ENCODE measurements at places on chromosomes 12 and 14.

DNA sequence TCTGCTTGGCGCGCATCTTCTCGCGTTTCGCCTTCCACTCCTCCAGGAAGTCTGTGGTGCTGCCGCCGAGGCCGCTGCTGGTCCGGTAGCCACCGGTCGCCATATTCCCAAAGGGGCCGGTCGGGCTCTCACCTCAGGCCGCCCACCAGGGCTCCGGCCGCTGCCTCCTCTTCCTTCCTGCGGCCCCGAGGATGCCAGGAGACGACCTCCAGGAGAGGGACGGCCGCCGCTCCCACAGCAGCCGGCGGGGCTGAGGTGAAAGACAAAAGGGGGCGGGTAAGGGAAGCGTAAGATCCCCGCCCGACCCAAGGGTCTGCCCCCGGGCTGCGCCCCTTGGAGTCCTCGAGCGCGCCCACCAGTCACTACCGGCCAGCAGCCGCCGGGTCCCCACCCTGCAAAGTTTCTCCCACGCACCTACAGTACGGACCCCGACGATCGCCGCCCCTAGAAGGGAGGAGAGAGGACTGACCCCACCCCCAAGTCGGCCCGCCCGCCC, 574 bp downstream of the PAWR start:
- DNase-seq, result no peak

DNA sequence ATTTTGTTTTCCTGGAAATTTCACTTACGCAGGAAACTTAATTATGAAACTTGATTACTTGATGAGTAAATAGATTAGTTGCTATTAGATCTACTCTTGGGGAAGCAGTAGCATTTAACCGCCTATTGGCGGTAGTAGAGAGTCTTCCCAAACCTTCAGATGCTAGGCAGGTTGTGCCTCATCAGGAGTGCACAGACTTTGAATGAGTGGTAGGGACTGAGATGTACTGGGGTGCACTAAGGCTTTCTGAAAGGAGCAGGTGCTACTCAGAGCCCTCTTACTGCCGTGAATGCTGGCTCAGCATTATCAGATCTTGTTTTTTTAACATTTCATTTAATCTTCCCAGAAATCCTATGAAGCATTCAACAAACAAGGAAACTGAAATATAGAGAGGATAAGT, 7.7 kb downstream of the GATC start:
- no peak for DNase-seq

DNA sequence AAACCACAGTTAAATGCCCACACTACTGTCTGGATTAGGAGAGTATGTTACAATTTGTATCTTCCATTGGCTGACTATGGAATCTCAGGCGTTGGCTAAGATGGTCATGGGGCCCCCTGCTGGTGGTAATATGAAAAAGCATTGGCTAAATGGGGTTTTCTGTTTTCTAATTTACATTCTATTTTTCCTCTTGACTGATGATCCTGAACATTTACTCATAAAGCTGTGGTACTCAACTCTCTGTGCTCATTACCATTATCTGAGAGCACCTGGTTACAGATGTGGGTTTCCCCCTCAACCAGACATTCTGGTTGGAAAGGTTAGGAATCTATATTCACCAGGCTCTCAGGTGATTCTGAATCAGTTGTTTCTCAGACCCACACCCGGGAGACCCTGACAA, 64.8 kb downstream of the WSCD2 start:
- DNase-seq, result no peak

GRCh38 chr12:108146035-108146893, 17.2 kb downstream of the WSCD2 start:
- DNase-seq, result no peak

GRCh38 chr12:109160433-109160832, 44.0 kb downstream of the ACACB start:
- no peak for DNase-seq

- DNase-seq, result no peak
Observed at GRCh38 chr12:70354787-70355186, 11.3 kb upstream of the KCNMB4 start.

DNA sequence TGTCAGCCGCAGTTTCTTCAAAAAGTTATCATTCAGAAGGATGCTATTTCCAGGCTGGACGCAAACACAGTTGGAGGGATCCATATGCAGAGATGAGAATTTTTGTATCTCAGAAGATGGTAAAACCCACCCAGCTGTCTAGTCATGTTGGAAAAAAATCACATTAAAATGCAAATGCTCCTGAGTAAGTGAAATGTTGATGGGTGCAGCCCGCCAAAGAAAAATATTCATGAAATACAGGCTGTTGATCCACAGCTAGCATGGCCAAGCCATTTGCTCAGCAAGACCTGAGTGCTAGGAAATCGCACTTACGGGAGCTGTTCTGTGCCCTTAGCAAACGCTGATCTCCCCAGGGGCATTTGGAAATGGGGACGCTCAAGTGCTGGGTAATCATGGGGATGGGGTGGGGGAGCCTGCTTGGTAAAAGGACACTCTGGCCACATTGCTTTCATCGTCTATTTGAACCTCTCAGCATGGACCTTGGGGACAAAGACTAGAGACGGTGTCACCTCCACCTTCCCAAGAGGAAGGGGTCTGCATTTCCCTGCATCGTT, 25.7 kb downstream of the TUNAR start:
- DNase-seq, result no peak

DNA sequence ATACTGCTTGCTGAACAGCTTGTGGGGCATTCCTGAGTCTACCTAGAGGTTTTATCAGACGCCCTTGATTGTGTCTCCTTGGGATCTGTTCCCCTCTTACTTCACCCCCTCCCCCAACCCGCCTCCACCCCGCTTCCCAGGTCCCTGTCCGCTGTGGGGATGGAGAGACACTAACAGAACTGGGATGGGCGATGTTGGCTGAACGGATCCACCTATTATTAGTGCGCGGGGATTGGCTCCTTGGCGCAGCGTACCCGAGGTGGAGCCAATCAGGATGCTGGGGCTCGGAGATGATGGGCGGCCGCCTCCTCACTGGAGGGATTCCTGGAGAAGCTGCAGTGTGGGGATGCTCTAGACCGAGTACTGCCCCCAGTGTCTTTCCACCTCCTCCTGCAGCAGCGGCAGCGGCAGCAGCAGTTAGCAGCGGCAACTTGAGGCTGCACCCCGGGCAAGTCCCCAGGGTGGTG, at the start of gene SYT1:
Gene SYT1, plus strand, starts transcription at position 372 of the 467 bp plus-strand sequence.
- no peak for DNase-seq

DNA sequence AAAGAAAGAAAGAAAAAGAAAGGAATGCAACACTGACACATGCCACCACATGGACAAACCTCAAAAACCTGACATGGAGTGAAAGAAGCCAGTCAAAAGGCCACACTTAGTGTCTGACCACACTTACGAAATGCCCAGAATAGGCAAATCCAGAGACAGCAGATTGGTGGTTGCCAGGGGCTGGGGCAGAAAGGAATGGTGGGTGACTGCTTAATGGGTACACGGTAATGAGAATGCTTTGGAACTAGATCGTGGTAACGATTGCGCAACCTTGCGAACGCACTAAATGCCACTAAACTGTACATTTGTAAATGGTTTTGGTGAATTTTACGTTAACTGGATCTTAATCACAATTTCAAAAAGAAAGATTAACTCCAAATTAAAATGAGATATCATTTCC, 39.5 kb downstream of the SCARB1 start:
- no peak for DNase-seq

GRCh38 chr12:123042833-123043232, 62.4 kb downstream of the ARL6IP4 start:
- no peak for DNase-seq

GRCh38 chr12:130992448-130992847, 38.7 kb downstream of the ADGRD1 start:
- no peak for DNase-seq

DNA sequence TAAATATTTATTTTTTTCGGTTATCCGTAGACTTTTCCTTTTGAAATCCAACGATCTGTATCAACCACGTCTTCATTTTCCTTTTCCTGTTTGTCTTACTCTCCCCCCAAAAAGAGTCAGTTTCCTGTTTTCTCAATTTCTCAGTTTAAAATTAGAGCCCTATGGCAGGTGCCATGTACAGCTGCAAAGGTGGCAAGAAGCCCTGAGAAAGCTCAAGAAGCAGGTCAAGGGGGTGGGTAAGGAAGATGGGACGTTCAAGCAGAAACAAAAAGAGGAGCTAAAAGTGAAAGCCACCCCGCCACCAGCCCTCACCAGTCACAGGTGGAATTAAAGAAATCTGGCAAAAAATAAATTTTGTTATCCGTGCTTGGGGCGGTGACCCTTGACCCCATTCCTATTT, 26.7 kb downstream of the SLC35E3 start:
- no peak for DNase-seq

GRCh38 chr12:45966486-45966885, 23.9 kb downstream of the SCAF11 start:
- DNase-seq, result no peak

- no peak for DNase-seq
Observed at GRCh38 chr12:68609998-68610369, 715 bp upstream of the RAP1B start.

- DNase-seq, result no peak
Observed at GRCh38 chr14:88228522-88229236, 94.4 kb downstream of the KCNK10 start.

DNA sequence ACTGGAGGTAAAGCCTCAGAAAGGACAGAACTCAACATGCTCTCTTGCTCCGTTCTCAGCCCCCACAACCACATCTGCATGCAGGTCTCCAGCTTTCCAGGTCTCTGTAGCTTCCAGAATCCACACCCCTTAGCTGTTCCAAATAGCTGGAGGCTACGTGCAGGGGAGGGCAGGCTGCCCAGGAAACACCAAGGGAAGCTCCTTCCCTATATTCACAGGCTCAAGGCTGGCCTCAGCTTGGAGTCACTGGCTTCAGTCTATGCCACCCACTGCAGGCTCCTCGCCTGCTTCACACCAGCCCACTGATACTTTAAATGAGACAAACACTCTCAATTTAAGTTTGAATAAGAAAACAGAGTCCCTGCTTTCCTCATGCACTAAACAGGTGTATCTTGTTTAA, 73.3 kb downstream of the ASCL4 start:
- DNase-seq, result no peak

- no peak for DNase-seq
Observed at GRCh38 chr12:6676962-6677361, 12.2 kb downstream of the ZNF384 start.

DNA sequence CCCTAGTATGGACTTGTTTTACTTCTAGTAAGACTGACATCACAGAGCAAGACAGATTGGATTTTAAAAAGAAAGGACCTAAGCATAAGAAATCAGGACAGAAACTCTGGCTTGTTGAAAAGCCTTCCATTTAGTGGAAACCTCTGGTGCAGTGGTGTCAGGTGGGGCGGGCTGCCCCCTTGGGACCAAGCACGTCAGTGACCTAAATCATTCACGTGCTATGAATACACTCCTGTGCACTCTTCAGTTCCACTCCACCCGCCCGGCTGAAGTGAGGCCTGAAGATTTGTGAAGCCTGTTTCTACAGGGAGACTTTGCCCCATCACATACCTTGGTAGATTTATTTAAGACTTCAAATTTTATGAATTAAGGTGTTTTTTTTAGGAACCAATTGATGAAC, 58.2 kb upstream of the STRN3 start:
- DNase-seq, result no peak

- no peak for DNase-seq
Observed at GRCh38 chr14:22448905-22449599, 140.0 kb downstream of the DAD1 start.

GRCh38 chr14:70902184-70902583, 5.1 kb upstream of the PCNX1 start:
- no peak for DNase-seq

DNA sequence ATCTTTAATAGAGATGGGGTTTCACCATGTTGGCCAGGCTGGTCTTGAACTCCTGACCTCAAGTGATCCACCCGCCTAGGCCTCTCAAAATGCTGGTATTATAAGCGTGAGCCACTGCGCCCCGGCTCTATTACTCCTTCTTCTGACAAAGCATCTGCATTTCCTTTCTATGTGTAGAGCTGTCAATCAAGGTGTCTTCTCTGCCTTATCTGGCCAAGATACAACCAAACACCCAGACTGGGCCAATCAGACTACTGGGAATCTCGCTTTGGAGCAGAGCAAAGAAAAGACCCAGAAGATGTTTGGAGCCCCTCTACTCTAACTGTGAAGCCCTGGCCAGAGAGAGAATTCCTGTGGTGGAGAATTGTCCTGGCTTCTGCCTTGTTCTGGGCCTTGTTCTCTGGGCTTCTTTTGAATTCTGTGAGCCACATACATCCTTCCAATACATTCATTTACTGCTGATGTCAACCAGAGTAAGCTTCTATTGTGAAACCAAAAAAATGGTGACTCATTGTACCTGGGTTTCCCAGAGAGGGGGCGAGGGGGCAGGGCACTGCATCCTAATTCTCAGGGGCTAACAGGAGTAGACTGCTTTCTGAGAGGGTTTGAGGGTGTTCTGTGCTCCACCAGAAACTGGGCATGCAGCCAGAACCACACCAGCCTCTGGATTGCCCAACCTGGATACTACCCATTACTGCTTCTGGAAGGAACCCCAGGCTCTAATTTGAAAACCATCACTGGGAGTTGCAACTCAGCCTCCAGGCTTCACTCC, 18.8 kb upstream of the FLVCR2 start:
- no peak for DNase-seq

DNA sequence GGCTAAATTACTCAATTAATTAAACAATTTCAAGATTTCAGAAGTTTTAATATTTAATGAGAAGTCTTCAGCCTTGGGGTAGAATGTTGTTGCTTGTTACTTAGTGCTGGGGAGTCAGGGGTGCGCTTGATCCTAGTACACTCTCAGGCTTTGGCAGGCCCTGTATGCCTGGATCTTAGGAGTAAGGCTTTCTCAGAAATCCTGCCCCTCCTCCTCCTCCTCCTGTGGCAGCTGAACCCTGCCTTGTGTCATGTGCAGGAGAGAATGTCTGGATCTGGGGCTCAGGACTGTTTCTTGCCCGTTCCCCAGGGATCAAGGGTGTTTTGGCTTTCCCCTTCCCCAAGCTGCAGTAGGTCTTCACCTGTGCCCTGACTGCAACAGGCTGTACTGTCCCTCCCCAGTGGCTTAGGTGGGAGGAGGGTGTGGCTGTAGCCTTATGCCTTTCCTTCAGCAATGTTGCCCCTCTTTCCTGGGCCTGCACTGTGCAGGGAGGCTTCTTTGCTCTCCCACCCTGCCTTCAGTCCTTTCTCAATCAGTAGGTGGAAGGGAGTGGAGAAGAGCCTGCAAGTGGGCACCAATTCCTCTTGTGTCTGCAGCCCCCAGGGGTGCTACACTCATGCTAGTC, 108.2 kb downstream of the SLC38A6 start:
- no peak for DNase-seq

DNA sequence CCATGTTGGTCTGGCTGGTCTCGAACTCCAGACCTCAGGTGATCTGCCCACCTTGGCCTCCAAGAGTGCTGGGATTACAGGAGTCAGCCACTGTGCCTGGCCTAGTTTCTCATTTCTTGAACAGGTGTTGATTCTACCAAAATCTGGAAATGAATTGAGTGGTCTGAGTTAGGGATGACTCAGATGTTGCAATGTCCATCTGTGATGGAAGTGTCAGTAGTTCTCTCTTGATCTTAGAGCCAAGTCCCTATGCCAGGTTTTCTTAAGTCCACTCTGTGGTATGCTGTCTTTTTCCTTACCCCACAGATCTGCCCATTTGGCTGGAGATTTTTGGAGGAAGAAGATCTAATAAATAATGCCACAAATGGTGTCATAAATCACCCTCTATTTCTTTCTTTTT, 12.6 kb downstream of the SNAPC1 start:
- DNase-seq, result no peak

- no peak for DNase-seq
Observed at GRCh38 chr12:96099986-96100385, 64.6 kb upstream of the LTA4H start.

Data from activated naive CD4-positive, alpha-beta T cell (primary cell).